Activated T-helper 1 cell treated with anti-CD3 and anti-CD28 coated beads, Interleukin-2, amount 50 U/mL, for 16 hours (primary cell): ENCODE measurements at places on chromosomes 6 and 20.

DNA sequence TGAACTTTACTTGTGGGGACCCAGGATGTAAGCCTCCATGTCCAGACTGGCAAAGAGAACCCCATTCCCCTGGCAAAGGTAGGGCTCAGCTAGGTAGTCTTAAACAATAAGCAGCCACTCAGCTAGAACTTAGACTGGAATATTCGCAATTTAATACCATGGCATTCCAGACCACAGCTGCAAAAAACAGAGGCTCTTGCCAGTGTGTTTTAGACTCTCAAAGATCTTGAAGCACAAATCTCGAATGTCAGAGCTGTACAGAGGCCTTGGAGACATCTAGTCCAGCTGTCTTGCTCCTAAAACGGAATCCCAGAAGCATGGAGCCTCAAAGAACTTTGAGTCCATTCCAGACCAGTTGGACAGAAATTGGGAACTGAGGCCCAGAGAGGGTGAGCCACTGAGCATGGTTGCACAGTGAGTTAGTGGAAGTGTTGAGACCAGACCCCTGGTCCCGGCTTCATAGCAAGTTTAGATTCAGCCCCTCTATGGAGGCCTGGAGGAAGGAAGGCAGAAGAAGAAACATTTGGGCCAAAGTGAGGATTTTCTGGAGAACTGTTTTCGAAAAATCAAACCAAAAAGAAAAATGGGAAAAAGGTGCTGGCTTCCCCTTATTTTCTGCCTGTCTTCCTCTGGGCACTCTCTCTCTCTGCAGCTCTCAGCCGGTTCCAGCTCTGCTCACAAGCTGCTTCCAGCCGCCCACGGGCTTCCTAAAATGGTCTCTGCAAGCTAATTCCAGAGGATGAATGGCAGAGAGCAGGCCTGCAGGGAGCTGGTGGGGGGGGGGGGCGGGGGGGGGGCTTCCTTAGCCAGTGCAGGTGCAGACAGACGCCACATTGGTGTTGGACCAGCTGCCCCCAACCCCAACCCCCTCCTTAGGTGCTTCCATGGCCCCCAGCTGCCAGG, 32.4 kb downstream of the AAR2 start:
- no peak for DNase-seq

GRCh38 chr20:21141825-21142224, 15.9 kb downstream of the KIZ start:
- DNase-seq = no peak

GRCh38 chr20:40494248-40494647, 194.8 kb downstream of the MAFB start:
- DNase-seq = no peak

DNA sequence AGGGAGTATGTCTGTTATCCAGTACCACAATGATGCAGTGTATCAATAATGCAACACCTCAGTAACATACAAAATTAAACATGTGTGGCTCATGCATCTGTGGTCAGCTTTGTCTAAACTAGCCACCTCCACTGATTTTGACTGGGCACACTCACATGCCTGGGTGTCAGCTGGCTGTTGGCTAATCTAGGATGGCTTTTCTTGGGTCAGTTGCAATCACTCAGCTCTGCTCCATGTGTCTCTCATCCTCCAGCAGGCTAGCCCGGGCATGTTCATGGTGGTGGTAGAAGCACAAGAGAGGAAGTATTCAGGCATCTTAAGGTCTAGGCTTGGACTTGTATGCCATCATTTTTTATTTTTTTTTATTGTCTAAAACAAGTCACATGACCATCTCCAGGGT, 59.3 kb upstream of the JAG1 start:
- DNase-seq = no peak

- DNase-seq = no peak
Measured at GRCh38 chr20:10667077-10667401, 6.8 kb downstream of the JAG1 start.

- no peak for DNase-seq
Measured at GRCh38 chr6:11260249-11261038, 28.0 kb upstream of the NEDD9 start.

DNA sequence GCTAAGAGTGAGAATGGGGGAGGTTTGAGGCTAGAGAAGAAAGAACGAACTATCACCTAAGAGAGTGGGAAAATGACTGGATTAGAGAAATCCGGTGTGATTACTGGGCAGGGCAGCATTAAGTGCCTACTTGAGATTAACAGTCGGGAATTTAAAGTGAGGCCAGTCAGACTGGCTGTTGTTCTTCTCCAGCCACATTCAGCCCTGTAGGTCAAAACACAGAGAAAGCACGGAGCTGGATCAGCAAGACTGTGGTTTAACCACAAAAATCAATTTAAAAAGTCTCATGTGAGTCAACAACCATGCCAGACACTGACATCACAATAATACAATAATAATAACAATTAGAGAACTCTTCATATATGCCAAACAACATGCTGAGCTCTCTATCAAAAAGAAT, 301.9 kb upstream of the SGK1 start:
- no peak for DNase-seq

DNA sequence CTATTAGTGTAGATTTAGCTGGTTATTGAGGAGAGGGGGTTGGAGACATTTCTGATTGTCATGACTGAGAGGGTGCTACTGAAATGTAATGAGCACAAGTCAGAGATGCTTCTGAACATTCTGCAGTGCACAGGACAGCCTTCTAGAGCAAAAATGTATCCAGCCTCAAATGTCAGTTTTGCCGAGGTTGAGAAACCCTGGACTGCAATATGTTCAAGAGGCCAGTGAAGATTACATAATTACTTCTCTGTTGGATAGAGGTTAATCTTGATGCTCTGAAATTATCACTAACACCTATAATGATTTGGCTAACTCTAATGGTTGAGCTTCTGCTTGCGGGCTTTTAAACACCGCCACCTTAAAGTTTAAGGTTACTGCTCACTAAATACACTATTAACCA, 3.4 kb upstream of the DUSP22 start:
- DNase-seq = no peak

DNA sequence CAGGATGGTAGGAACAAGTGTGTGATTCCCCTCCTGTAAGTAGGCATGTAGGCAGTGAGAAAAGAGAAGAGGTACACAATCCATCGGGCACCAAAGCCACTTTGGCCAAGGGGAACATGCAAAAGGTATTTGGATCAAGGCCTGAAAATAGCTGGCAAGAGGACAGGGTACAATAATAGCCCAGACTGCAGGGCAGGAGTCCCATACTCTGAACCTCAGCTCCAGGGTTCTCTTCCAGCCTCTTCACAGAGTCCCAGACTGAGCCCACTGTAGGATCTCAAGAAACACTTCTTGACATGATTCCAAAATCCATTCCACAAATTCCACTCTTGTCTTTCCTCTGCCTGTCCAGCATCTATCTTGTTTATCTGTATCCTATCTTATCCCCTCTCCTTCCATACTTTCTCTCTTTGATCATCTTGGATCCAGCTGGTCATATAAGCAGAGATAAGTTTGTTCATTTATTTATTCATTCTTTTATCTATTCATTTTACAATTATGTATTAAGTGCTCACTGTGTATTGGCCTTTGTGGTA, 19.7 kb downstream of the ACSS2 start:
- DNase-seq = no peak

DNA sequence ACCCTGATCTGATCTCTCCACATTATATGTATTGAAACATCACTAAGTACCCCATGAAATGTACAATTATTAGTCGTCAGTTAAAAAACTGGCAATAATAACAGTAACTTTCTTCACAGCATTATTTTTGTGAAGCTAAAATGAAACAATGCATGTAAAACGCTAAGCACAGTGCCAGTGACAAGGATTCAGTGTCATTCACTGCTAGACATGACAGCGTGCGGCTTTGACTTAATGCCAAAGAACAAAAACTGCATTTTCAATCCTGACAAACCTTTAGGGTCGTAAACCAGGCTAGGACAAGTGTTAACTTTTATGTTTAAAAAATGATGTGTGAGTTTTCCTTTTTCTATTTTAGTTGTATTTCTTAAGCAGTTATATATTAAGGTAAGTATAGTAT, 8.8 kb upstream of the OPN5 start:
- DNase-seq = no peak

DNA sequence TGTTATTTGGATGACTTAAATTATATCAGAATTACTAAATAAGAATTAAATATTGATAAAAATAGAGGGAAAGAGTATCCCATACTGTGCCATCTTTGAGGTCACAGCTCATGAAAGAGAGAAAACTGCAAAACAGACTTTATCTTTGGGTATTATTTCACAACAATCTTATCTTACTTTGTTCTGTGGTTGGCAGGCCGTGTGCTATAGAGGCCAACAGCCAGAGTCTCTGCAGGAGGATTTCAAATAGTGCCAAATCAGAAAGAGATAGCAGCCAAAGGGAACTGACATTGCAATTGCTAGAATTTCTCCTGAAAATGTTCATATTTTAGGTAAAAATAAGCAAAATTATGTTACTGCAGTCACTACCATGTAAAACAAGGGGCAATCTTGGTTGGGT, 354.2 kb downstream of the GRIK2 start:
- no peak for DNase-seq

GRCh38 chr20:17419479-17420041, 111.6 kb downstream of the BFSP1 start:
- DNase-seq = no peak

- DNase-seq = no peak
Measured at GRCh38 chr20:54648421-54649142, 173.2 kb downstream of the DOK5 start.

GRCh38 chr20:17971300-17972013, 2.6 kb downstream of the MGME1 start:
- no peak for DNase-seq

DNA sequence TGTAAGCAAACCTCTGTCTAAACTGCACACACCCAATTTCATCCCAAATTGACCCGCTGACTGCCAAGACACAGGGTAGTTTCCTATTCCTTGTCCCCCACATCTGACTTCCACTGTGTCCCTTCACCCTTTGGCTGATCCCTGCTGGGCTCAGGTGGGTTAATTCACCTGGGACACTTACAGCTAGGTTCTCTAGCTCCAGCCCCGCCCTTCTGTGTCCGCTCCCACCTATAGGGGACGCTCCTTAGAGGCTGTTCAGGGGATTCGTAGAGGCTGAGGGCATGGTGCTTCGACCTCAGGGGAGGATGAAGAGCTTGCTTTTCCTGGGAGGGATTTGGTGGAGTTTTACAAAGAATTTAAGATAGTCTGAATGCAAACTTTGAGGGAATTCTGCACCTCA, 4.0 kb upstream of the CD93 start:
- no peak for DNase-seq

DNA sequence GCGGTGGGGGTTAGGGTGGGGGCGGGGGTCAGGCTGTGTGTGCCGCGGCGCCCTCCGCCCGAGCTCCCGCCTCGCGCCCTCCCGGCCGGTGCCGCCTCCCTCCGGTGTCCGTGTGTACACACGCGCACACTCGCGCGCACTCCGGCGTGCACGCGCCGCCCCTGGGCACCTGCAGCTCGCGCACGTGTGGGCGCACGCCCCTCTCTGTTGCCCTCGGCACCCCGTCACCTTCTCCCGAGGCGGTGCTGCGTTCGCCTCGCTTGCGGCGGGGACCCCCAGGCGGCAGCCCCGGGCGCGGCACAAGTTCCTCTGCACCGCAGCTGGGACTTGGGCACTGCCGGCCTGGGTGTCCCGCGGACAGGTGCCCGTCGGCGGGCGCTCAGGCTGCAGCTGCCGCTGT, 525 bp downstream of the MACROD2 start:
- no peak for DNase-seq

- no peak for DNase-seq
Measured at GRCh38 chr6:88671624-88672023, 291.8 kb downstream of the RNGTT start.

- DNase-seq = no peak
Measured at GRCh38 chr20:31838646-31839292, 6.6 kb downstream of the FOXS1 start.

DNA sequence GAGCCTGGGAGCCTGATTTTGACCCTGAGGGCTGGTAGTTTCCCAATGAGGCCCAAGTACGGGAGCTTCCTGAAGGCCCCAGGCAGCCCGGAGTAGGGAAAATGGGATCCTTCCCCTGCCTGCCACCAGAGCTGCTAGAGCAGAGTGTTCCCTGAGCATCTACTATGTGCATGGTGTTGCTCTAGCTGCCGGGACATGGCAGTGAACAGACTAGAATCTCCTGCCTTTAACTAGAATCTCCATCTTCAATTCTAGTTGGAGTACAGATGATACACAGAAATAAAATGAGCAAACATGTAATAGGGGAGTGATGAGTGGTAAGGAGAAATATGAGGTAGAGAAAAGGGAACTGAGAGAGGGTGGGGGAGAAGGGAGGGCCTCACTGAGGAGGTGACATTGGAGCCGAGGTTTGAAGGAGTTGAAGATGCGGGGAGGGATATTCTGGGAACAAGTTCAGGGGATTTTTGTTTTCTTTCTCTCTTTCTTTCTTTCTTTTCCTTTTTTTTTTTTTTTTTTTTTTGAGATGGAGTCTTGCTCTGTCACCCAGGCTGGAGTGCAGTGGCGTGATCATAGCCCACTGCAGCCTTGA, 18.5 kb downstream of the VSTM2L start:
- DNase-seq = no peak

- no peak for DNase-seq
Measured at GRCh38 chr6:84197708-84198107, 29.7 kb downstream of the CEP162 start.

- DNase-seq = no peak
Measured at GRCh38 chr6:6332811-6333244, 12.4 kb upstream of the F13A1 start.

DNA sequence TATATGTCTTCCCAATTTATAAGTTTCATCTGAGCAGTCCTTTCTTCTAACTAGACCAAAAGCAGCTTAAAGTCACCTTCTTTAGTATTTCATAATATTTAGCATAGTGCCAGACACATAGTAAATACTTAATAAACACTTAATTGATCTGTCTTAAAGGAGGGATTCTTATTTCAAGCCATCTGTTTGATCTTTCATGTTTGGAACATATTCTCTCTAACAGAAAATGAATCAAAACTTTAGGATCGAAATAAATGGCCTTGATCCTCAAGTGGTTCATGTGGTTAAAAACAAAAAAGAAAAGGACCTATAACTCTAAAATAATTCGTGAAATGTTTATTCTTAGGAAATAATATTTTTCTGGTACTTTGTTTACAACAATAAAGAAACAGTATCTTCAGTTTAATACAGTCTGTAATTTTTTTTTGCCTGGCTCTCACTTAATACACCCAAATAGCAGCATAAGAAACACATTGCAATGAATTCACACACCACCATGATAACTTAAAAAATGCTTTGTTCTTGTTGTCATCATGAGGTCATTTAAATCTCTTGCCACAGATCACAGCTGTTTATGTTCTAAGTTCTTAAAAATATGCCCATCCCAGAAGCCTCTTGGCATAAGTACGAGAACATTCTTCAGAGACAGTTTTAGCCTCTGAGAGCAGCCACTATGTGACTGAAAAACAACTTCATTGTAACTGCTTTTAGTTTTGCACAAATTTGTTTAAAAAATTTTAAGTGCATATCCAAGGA, 48.1 kb downstream of the ESF1 start:
- DNase-seq = no peak

DNA sequence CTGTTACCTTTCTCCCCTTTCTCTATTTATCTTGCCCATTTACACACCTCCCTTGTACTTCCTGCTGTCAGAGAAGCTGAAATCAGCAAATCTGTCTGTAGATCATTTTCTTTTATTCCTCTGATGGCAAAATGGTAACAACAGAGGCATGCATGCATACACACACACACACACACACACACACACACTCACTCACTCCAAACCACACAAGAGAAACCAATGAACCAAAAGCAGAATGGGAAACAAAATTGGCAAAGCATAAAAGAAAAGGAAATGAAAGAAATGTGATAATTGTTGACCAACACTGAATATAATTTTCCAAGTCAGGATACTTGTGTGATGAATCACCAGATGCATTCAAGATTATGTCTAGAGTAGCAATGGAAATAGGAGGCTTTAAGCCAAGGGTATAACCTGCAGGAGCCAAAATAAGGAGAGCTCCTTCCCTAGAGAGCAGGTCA, 172.4 kb downstream of the PLCB4 start:
- no peak for DNase-seq
